Placental epithelial cell (primary cell): ENCODE measurements at places on chromosomes 13 and 19. TPM values are rescaled to one million over a fixed set of nuclear protein-coding genes. Genes with fewer than 3 reads are reported as not detected.

The SLC10A2 gene
- not detected in 2 replicates for total RNA-seq

The LRFN3 gene
- total RNA-seq: 8.6 and 11.6 TPM in 2 replicates

The ZNF85 gene
- 9.8 TPM in 2 replicates for total RNA-seq

The LRRC8E gene
- 10.6 and 11.8 TPM in 2 replicates for total RNA-seq

The RAX2 gene
- total RNA-seq: not detected in 2 replicates

The FFAR3 gene
- not detected in 2 replicates for total RNA-seq

The CERS4 gene
- 7.2 and 25.5 TPM in 2 replicates for total RNA-seq

The VSTM2B gene
- total RNA-seq: not detected in 2 replicates

The TGFB1 gene
- total RNA-seq: 10.8 and 29.8 TPM in 2 replicates

The ZNF471 gene
- total RNA-seq: 4.4 and 6.7 TPM in 2 replicates

The SOHLH2 gene
- under 0.01 TPM in 1 of 2 replicates, not detected in the other for total RNA-seq

The PCDH20 gene
- total RNA-seq: 0.79 TPM in 1 of 2 replicates, not detected in the other

The LILRA2 gene
- not detected in 2 replicates for total RNA-seq

The NCAN gene
- total RNA-seq: under 0.01 TPM in 1 of 2 replicates, not detected in the other

The SERPINE3 gene
- under 0.01 TPM in 2 replicates for total RNA-seq
